ENCODE measurements at places on chromosomes 12 and 14. TPM values are rescaled to one million over a fixed set of nuclear protein-coding genes. Genes with fewer than 3 reads are reported as not detected.

The PMCH gene
- not detected for total RNA-seq

The IL31 gene
- total RNA-seq: not detected

The LRR1 gene
- 8.9 TPM for total RNA-seq

The BIN2 gene
- 1.8 TPM for total RNA-seq

The NYNRIN gene
- total RNA-seq: 16.5 TPM

The DDX47 gene
- 55.5 TPM for total RNA-seq

The EID3 gene
- 2.7 TPM for total RNA-seq

The CD163L1 gene
- 9.4 TPM for total RNA-seq

The GALNT16 gene
- total RNA-seq: 10.7 TPM

The SLC2A13 gene
- 6.4 TPM for total RNA-seq

The TMEM229B gene
- 0.40 TPM for total RNA-seq
